ENCODE measurements at places on chromosomes 12 and 14. TPM values are rescaled to one million over a fixed set of nuclear protein-coding genes. Genes with fewer than 3 reads are reported as not detected.

Gene ANHX
- total RNA-seq, result not detected

Gene TSPAN31
- 7.5 TPM for total RNA-seq

Gene IFNG
- total RNA-seq, result 43.6 TPM

Gene CPM
- total RNA-seq, result 3.0 TPM

Gene FLRT2
- total RNA-seq, result not detected

Gene PRIMA1
- total RNA-seq, result not detected

Gene CCT2
- total RNA-seq, result 403 TPM

Gene GALNT6
- total RNA-seq, result 18.0 TPM

Gene ACSM4
- not detected for total RNA-seq

Gene TPPP2
- not detected for total RNA-seq

Gene CSRP2
- total RNA-seq, result 1.8 TPM

Gene EIF4B
- total RNA-seq, result 814 TPM

Gene PARPBP
- total RNA-seq, result 26.2 TPM

Gene NOS1
- not detected for total RNA-seq

DNA sequence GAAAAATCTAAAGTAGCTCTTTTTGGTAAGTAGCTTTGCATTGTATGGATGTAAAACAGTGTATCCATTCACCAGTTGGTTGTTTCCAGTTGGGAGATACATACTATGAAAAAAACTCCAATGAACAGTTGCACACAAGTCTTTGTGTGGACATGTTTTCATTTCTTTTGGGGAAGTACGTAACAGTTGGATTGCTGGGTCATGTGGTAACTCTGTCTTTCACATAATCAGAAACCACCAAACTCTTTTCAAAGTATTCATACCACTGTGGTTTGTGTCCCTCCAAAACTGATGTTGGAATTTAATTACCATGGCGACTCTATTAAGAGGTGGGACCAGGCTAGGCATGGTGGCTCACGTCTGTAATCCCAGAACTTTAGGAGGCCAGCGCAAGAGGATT is 58.9 kb upstream of the RESF1 start:
- DNase-seq, result no peak

DNA sequence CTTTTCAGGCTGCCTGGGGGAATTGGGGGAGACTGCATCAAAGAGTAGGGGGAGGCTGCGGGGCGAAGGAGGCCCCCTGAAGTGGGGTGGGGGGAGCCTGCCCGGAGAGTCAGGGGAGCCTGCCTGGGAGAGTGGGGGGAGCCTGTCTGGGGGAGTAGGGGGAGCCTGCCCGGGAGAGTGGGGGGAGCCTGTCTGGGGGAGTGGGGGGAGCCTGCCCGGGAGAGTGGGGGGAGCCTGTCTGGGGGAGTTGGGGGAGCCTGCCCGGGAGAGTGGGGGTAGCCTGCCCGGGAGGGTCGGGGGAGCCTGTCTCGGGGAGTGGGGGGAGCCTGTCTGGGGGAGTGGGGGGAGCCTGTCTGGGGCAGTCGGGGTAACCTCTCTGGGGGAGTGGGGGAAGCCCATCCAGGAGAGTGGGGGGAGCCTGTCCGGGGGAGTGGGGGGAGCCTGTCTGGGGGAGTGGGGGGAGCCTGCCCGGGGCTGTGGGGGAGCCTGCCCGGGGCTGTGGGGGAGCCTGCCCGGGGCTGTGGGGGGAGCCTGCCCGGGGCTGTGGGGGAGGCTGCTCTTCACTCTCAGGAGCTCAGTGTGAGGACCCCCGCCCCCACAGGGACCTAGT is 6.5 kb upstream of the DEGS2 start:
- DNase-seq, result no peak

DNA sequence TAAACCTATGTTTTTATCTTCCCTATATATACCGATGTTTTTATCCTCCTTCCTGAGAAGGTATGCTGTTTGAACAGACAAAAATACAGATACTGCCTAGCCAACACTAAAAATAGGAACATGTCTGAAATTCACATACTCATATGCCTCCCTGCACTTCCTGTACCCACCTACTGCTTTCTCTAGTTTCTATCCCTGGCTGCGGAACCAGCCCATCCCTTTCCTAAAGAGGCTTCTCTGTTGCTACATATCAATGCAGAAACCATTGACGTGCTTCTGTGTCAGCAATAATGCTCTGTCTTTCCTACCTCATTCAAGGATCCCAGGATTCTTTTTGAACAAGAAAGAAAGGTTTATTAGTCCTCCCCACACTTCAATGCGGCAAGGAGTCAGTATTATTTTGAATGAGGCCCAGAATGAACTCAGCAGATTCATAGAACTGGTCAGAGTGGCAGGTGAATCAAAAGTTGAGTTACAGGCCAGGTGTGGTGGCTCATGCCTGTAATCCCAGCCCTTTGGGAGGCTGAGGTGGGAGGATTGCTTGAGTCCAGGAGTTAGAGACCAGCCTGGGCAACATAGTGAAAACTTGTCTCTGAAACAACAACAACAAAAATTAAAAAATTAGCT is 67.8 kb upstream of the NAP1L1 start:
- peak; percentile 7 for DNase-seq

DNA sequence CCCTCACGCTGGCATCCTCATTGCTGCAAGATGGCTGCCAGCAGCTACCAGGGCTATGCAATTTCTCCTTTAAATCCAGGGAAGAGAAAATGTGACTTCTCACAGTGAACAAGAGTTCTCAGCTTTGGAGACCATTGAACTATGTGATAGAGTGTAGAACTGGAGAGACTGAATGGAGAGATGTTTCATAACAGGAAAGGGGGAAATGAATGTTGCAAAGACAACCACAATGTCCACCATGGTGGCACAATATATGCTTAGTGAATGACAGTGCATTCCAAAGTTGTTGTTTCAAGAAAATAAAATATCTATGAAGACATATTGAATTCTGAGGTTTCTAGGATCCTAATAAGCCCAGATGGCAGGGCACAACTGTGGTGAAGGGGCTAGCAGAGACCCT is 13.2 kb upstream of the COCH start:
- no peak for DNase-seq

- DNase-seq, result peak; percentile 27
These were observed 6.2 kb upstream of the ATP6V0A2 start for GRCh38 chr12:123705935-123706334.

- no peak for DNase-seq
These were observed 12.0 kb downstream of the MGP start for GRCh38 chr12:14873440-14874185.

DNA sequence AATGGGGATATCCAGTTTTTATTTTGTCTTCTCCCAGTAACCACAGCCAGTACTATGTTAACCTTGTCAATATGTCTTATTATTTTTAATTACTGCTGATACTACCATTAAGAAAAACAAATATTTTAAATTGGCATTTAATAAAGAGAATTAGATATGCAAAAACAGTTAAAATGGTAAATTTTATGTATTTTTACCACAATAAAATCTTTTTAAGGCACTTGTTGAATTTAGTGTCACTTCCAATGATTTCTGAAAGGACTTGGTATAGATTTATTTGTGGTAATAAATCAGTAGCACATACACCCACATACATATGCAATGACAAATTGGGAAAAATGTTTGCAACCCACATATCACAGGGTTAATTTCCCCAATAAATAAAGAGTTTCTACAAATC is 14.0 kb downstream of the CDKN1B start:
- no peak for DNase-seq

DNA sequence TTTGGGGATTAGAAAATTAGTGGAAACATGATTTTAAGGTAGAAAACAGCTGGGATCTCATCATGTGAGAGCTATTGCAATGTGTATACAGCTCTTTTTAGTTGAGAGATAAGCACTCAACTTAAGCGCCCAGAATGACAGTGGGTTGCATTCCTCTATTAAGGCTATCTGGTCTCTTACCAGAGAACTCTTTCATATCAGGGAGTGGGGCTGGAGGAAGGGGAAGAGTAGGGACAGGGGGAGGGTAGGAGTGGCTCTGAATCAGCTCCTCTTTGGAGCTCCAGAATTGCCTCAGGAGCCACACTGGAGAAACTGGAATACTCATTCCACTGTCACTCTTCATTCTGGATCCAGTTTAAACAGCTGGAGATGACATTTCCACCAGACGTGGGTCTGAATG is 9.2 kb upstream of the PLEKHG3 start:
- DNase-seq, result no peak

DNA sequence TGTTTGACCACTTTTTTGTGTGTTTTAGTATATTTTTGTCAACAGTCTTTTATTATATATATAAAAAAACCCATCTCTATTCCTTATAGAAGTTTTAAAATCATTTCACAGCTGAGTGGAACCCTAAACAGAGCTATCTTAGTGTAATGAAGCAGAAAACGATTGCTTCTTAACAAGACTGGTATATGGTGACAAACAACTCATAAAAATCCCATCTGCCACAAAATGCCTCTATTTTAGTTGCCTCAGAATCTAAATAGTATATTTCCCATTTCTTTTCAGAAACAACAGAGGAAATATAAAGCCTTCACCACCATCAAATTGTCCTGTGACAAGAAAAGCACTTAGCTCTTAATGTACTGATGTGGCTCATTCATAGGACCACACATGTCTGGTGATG is 322.4 kb downstream of the ATP23 start:
- DNase-seq, result no peak

GRCh38 chr14:21536418-21537089 is 10.4 kb upstream of the SALL2 start:
- no peak for DNase-seq

DNA sequence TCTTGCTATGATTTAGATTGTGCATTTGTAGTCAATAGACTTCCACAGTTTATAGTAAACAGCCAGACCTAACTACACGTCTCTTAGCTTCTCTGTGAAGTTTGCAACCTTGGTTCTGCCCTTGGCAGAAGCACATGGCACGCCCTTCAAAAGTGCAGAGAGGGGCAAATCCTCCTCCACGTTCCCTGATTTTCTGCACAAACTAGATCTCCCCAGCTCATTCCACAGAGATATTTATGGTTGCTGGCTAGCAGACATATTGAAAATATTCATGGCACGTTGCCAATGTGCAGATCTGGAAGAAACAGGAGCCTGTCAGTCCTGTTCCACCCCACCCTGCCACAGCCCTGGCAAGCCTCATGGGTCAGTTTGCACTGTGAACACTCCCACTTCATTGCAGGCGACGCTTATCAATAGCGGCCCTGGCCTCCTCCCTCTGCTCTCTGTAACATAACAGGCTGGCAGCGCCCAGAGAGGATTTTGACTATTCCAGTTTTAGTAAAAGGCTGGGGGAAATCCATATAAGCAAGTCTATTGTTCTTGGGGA is 6.5 kb upstream of the LGALS3 start:
- no peak for DNase-seq

DNA sequence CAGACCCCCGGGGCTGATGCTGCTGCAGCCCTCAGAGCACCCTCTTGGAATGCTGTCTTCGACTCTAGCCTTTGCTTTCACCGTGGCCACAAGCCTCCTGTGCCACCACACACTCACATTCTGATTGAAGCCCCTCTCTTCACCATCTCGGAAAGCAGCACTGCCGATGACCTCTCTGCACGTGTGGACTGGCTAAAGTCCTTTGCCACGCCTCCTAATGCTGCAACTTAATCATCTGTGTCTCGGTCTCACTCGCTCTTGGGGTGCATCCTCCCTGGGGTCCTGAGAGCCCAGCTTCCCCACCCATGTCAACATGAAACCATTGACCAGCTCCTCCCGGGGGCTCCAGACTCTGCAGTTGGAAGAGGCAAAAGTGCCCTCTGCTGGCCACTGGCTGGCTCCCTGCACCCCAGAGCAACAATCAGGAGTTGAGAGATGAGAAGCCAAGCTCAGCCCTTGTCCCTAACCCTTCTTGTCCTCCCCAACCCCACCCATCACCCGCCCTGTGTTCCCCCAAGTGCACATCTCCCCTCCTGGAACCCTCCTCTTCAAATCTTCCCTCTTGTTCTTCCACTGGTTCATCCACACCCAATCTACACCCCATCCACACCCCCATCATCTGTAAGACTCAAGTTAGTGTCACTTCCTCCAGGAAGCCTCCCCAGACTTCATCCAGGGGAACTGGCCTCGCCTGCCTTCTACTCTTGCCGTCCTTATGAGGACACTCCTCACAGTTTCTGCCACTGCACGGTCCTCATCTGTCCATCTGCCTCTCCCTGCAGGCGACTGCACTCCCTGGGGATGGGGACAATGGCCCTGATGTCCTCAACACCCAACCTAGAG is 23.6 kb upstream of the FAM181A start:
- DNase-seq, result peak; percentile 7

DNA sequence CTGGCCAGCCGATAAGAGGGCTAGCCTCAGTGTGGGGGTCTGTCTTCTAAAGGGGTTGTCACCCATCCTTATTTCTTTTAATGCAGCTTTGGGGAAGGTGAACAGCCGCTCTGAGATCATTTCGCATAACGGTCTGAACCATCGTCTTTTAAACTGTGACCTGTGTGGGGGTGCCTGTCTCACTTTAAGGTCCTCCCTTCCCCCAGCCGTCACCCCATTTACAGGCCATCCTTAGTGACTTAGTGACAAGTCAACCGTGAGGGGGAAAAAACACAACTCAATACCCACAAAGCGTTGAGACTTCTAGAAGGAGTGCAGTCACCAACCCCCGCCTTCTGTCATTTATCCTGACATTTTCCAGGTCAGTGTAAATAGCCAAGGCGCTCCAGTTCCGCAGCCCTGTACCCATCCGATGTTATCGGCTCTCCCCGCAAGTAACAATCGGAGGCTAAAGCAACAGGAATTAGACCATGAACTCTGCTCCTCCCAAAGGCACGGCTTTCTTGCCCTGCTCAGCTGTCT is 505 bp upstream of the DENND5B start:
- peak; percentile 13 for DNase-seq

- no peak for DNase-seq
These were observed 7.4 kb downstream of the PYGL start for GRCh38 chr14:50936882-50937281.

GRCh38 chr12:102960766-102961465 is 3.4 kb downstream of the ASCL1 start:
- DNase-seq, result no peak

GRCh38 chr14:54116972-54117371 is 160.3 kb upstream of the BMP4 start:
- no peak for DNase-seq
